Daoy (cell line): ENCODE measurements at places on chromosomes 16 and 17. TPM values are rescaled to one million over a fixed set of nuclear protein-coding genes. Genes with fewer than 3 reads are reported as not detected.
A peak's percentile ranks its signal among the peaks of the same experiment; 100 is the strongest.

GRCh38 chr17:50211249-50212120 lies 10.1 kb upstream of the COL1A1 start:
- DNase-seq = peak; percentile 47

DNA sequence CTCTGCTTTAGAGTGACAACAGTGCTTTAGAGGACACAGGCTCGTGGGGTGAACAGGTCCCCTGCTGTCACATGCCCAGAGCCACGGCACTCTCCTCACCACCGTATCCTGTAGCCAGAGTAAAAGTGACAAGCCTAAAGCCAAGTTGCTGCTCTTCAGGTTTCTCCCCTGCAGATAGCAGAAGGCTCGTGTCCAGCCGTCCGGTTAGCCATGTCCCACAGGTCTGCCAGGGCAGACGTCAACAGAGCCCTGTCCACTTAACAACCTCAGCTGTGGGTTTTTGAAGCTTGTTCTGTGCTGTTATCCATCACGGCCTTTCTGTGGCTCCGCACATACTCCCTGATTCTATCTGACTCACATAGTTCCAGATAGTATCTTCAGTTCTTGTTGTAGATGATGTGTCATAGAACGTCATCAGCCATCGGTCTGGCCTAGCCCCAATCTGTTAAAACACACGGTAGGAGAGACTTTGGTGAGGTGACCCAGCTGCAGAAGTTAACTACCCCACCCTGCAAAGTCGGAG lies 100.7 kb downstream of the SOCS1 start:
- DNase-seq = peak; percentile 21

DNA sequence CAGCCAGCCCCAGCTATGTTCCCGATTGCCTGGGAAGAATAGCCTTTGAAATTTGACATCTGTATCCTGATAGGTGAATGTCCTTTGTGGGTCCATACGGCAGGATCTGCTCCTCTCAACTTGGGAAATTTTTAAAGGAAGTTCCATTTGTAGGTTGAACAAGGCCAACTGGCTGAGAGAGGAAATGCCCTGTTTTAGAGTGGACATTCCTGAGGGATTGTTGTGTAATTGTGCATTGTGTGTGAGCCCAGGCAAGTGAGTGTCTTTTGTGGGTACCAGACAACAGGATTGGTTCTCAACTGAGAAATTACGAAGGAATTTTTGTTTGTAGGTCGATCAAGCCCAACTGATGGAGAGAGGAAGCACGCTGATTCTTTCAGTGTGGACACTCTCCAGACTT lies 2.6 kb upstream of the CPHXL2 start:
- DNase-seq = no peak

- DNase-seq = no peak
These were observed 94.7 kb upstream of the TNRC6C start for GRCh38 chr17:77863814-77864161.

- DNase-seq = peak; percentile 72
These were observed 290.3 kb downstream of the SOX9 start for GRCh38 chr17:72411124-72411563.

DNA sequence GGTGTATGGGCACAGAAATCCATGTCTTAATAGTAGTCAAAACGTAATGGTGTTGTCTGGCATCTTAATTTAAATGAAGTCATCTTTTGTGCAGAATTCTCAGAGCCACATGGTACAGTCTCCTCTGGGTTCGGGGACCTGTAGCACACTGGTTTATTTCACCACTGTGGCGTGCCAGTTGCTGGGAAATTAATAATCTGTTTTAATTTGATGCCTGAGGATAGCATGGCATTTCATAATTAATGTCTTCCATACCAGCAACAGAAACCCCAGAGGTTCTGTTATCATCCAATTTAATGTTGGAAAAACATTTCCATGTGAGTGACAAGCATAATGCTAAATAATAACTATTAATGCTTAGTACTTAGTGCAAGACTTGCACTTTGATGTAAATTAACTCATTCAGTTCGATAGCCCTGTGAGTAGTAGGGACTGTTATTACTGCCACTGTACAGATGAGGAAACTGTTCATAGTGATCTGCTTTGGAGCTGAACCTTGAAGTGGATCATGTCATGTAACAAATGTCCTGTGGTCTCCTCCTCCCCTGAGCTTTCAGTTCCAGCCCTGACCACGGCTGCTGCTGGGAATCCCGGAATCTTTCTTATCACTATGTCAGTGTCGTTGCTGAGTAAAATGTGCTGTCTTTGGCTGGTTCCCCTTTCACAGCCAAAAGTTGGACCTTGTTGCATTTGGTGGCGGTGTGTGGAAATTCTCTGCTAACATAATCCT lies 51.2 kb downstream of the SNX29 start:
- DNase-seq = no peak

DNA sequence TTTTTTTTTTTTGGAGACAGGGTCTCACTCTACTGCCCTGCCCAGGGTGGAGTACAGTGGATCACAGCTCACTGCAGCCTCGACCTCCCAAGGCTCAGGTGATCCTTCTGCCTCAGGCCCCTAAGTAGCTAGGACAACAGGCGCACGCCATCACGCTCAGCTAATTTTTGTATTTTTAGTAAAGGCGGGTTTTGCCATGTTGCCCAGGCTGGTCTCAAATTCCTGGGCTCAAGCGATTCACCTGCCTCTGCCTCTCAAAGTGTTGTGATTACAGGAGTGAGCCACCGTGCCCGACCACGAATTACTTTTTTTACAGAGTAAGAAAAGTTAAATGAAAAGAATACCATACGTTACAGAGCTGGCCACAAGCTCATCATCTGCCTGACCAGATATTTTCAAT lies 38.9 kb downstream of the AKAP10 start:
- no peak for DNase-seq

DNA sequence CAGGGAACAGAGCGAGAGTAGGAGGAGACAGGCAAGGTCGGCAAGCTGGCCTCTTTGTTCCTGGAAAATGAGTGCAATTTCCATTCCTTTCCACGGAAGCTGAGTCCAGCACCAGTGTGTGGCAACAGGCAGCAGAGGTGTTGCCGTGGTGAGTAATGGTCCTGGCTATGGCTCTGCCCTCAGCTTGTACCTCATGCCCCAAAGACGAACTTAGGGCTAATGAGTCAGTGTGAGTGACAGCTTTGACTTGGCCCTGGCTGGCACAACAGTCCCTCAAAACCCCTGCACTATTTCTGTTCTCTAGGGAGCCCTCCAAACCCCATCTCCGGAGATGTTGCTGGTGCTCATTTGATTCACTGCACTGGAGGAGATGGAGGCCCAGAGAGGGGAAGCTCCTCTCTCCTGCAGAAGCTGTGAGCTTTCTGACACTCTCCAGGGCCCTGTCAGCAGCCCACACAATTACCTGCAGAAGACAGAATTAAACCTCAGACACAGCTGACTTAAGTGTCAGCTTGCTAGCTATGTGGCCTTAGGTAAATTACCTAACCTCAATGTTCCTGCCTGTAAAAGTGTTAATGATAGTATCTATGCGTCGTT lies 129.9 kb downstream of the TMEM132E start:
- DNase-seq = peak; percentile 15

DNA sequence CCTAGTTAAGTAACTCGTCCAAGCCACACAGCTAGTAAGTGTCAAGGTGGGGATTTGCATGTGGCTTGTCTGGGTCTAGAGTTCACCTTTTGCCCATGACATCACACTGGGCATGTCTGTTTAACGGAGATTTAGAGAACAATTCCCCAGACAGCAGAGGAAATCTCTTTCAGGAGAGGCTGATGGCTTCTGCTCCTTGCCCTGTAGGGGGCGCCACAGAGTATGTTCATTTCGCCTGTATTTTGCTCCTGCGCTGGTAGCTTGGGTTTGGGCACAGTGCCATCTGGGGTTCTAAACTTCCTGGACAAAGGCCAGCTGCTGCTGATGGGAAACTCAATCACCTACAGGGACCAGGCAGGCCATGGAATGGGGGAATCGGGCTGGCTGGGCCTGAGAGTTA lies 20.4 kb downstream of the OTOA start:
- DNase-seq = peak; percentile 44

DNA sequence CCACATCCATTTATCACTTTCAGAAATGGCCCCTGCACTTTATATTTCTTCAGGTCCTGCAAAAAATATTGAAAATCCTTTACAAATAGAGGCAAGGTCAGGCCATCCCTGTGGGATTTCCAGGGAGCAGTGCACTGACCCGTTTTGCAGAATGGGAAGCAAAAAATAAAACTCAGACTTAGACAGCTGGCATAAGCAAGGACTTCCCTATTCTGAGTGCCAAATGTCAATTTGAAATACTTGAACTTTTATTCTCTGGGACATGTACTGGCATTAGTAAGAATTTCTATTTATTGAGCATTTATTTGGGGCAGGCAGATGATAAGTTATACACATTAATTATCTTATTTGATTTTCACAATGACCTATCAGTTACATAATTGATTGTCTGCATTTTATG lies 32.4 kb downstream of the PRKCB start:
- DNase-seq = no peak

- DNase-seq = no peak
These were observed 251.6 kb downstream of the C16orf95 start for GRCh38 chr16:87065446-87066132.

- DNase-seq = no peak
These were observed 3.4 kb upstream of the RASD1 start for GRCh38 chr17:17499402-17500145.

DNA sequence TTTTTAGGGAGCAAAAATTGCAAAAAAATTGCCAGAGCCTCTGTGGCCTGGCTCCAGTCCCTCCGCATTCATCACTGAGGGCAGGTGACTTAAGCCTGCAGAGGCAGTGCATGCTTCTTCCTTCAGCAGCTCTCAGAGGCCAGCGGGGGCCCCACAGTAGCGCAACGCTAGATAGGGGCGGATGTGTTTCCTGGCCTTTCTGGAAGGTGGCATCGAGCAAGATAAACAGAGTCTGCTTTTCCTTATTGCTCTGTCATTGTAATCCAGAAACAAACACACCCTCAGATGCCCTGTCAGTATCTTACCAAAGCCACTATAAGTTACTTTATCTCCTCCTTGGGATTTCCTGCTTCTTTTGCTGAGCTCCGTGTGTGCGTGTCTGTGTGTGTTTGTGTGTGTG lies 75.5 kb upstream of the IRX6 start:
- no peak for DNase-seq

GRCh38 chr17:57783338-57783742 lies 38.2 kb upstream of the CCDC182 start:
- DNase-seq = peak; percentile 71

DNA sequence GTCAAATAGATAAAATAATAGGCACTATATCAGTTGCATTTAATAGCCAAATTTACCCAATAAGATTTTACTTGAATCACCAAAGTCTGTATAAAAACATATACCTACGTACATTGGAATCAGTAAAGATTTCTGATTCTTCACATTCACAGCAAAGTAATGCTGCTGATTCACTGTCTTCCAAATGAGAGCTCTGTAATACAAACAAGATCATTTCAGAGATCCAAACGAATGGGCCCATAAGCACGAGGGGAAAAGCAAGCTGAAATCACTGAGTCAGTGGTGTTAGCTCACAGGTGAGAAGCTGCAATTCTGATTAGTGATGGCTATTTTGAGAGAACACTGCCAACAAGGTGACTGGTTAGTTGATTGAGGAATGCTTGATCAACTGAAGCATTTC lies 81.3 kb downstream of the SSH2 start:
- no peak for DNase-seq

DNA sequence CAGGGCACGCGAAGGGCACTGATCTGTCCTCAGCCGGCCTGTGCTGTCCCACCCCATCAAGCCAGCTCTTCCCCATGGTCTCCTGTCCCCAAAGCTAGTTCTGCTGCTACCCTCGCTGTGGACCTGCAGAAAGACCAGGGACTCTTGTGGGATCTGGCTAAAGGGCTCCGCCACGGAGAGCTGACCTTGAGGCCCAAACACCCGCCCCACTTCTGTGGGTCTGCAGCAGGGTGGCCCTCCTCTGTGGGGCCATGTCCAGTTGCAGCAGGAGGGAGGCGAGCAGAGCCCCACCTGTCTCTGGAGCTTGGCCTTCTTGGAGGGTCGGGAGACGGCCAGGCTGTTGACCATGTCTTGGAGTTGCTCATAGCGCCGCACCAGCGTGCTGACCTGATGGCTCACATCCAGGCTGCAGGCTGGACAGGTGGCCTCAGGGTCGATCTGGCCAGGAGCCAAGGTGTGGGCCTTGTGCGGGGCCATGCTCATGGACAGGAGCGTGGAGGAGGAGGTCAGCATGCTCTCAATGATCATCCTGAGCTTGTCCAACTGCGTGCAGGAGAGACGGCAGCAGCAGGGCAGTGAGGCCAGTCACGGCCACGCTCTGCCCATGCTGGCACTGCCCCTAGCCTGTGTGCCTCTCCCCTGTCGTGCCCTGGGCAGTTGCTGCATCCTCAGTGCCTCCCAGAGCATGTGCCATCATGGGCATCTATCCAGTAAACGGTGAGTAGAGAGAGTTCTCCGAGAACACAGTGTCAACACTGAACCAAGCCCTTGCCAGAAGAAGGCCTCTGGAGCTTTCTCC lies 16.6 kb downstream of the UBALD2 start:
- DNase-seq = no peak

GRCh38 chr17:80855196-80855947 lies 136.3 kb upstream of the CHMP6 start:
- no peak for DNase-seq

Gene ABCC11
- total RNA-seq = not detected in 2 replicates

Gene PABPN1L
- total RNA-seq = not detected in 2 replicates

Gene CHST4
- total RNA-seq = 0.06 and 0.30 TPM in 2 replicates

Gene GH1
- total RNA-seq = not detected in 2 replicates

Gene TBC1D3G
- total RNA-seq = not detected in 2 replicates

Gene ADAT1
- total RNA-seq = 65.3 and 72.7 TPM in 2 replicates

Gene RUNDC3A
- total RNA-seq = 0.69 TPM in 1 of 2 replicates, not detected in the other
